Renal cortex interstitium (tissue), 15 donors: ENCODE measurements at places on chromosomes 5 and 9. TPM values are rescaled to one million over a fixed set of nuclear protein-coding genes. Genes with fewer than 3 reads are reported as not detected.

The ENTPD8 gene
- polyA plus RNA-seq, result 0.14 TPM

- DNase-seq, result no peak
Measured at GRCh38 chr5:177478711-177479646, 5.5 kb upstream of the DBN1 start.

DNA sequence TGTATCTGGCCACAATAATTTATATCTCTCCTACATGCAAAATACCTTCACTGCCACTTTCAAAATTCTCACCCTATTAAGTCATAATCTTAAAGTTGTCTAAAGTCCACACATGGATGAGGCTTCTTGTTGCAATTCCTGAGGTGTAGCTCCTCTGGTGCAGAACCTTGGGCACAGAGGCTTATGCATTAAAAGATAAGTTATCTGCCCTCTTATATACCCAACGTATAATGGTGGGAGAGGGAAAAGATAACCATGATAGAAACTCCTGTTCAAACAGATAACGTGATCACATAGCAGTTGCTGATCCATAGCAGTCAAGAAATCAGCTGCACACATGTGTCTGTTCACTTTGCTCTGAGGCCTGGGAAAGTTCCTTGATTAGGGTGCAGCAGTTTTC, 1767.0 kb downstream of the MAT2B start:
- no peak for DNase-seq

GRCh38 chr9:87713278-87713987, 12.5 kb upstream of the CTSL start:
- DNase-seq, result no peak

GRCh38 chr5:54243483-54244080, 66.8 kb downstream of the ARL15 start:
- no peak for DNase-seq

- DNase-seq, result no peak
Measured at GRCh38 chr5:133641683-133642082, 29.3 kb upstream of the FSTL4 start.
